Smooth muscle cell of the coronary artery (primary cell): ENCODE measurements at places on chromosomes 16 and 17. TPM values are rescaled to one million over a fixed set of nuclear protein-coding genes. Genes with fewer than 3 reads are reported as not detected.

SNAI3 gene
- not detected in 2 replicates for total RNA-seq

BAIAP3 gene
- total RNA-seq = 0.60 TPM in 1 of 2 replicates, not detected in the other

PDE6G gene
- total RNA-seq = 0.23 and 0.35 TPM in 2 replicates

GALR2 gene
- not detected in 2 replicates for total RNA-seq

TBC1D28 gene
- not detected in 2 replicates for total RNA-seq

CHTF18 gene
- total RNA-seq = 2.8 and 5.6 TPM in 2 replicates

CES3 gene
- total RNA-seq = under 0.01 and 0.38 TPM in 2 replicates

PYDC1 gene
- not detected in 2 replicates for total RNA-seq

GPR179 gene
- not detected in 2 replicates for total RNA-seq

USP36 gene
- total RNA-seq = 12.8 and 13.3 TPM in 2 replicates

EDC4 gene
- total RNA-seq = 46.8 and 50.8 TPM in 2 replicates

TBC1D3C gene
- total RNA-seq = not detected in 2 replicates

MMP25 gene
- total RNA-seq = under 0.01 TPM in 1 of 2 replicates, not detected in the other

CLEC19A gene
- total RNA-seq = not detected in 2 replicates

TBC1D3G gene
- not detected in 2 replicates for total RNA-seq

ASPHD1 gene
- total RNA-seq = 3.4 and 13.5 TPM in 2 replicates

GCGR gene
- not detected in 2 replicates for total RNA-seq

KRT20 gene
- not detected in 2 replicates for total RNA-seq

CLEC3A gene
- not detected in 2 replicates for total RNA-seq

TNFRSF13B gene
- total RNA-seq = not detected in 2 replicates

TAT gene
- not detected in 2 replicates for total RNA-seq

TMC7 gene
- 0.12 and 1.7 TPM in 2 replicates for total RNA-seq

HASPIN gene
- 0.23 and 1.8 TPM in 2 replicates for total RNA-seq

ITGAD gene
- total RNA-seq = not detected in 2 replicates

OTOA gene
- not detected in 2 replicates for total RNA-seq

CHST5 gene
- total RNA-seq = not detected in 2 replicates

KCNH4 gene
- total RNA-seq = 0.12 TPM in 1 of 2 replicates, not detected in the other

KRT13 gene
- not detected in 2 replicates for total RNA-seq

HIGD1B gene
- not detected in 2 replicates for total RNA-seq

PIK3R5 gene
- not detected in 2 replicates for total RNA-seq

RAB26 gene
- total RNA-seq = 1.3 and 1.5 TPM in 2 replicates

TEX19 gene
- 0.08 TPM in 1 of 2 replicates, not detected in the other for total RNA-seq

FOXF1 gene
- total RNA-seq = not detected in 2 replicates

MYH1 gene
- not detected in 2 replicates for total RNA-seq

PRR11 gene
- total RNA-seq = 0.23 and 3.7 TPM in 2 replicates

PGS1 gene
- 19.6 and 43.5 TPM in 2 replicates for total RNA-seq

EFNB3 gene
- 0.47 and 1.4 TPM in 2 replicates for total RNA-seq

MAPK8IP3 gene
- total RNA-seq = 31.8 and 51.6 TPM in 2 replicates

CDRT15L2 gene
- total RNA-seq = not detected in 2 replicates

CARD14 gene
- under 0.01 and 0.12 TPM in 2 replicates for total RNA-seq

SDR42E1 gene
- 0.08 and 0.12 TPM in 2 replicates for total RNA-seq

SPATA32 gene
- not detected in 2 replicates for total RNA-seq

MYO15A gene
- total RNA-seq = 0.53 and 1.6 TPM in 2 replicates

XAF1 gene
- 23.2 and 59.9 TPM in 2 replicates for total RNA-seq

KRTAP4-3 gene
- total RNA-seq = not detected in 2 replicates

KRT15 gene
- total RNA-seq = 0.35 and 0.90 TPM in 2 replicates

TRPV3 gene
- total RNA-seq = 0.23 and 1.8 TPM in 2 replicates

ADAM11 gene
- total RNA-seq = 0.23 and 1.4 TPM in 2 replicates

SSTR5 gene
- not detected in 2 replicates for total RNA-seq

ZSWIM7 gene
- 9.7 and 35.9 TPM in 2 replicates for total RNA-seq
